AML-193 (cell line): ENCODE measurements at places on chromosomes 3 and 15.

DNA sequence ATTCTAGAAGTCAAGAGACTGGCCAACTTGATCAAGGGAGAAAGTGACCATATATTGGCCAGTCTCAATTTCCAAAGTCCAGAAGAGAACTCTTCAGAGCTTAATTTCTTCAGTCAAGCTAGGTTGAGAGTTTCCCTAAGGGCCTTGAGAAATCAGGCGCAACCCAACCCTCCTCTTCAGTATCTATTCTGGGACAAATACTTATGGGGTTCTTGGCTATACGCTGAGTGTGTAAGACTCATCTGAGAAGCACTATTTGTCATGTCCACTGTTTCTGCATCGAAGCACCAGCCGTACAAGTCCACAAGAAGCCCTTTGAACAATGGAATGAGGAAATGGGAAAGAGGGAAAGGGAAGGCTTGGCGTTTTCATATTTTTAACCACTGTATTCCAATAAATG is 379.5 kb downstream of the CTNNB1 start:
- DNase-seq: no peak

DNA sequence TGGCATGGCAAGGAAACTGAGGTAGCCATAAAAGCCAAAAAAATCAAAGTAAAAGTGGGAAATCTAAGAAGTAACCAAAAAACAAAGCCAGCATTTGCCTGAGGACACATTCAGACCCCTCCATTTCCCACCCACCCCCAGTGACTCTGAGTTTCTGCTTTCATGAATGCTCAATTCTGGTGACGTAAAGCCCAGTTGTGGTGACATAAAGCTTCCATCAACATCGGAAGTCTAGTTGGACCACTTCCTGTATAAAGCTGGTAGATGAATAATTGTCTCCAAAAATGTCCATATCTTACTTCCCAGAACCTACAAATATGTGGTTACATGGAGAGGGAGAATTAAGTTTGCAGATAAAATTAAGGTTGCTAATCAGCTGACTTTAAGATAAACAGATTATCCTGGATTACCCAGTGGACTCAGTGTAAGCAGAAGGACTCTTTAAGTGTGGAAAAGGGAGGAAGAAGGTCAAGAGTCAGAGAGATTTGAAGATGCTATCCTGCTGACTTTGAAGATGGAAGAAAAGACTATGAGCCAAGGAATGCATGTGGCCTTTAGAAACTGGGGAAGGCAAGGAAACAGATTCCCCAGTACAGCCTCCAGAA is 62.0 kb upstream of the ST3GAL6 start:
- no peak for DNase-seq

DNA sequence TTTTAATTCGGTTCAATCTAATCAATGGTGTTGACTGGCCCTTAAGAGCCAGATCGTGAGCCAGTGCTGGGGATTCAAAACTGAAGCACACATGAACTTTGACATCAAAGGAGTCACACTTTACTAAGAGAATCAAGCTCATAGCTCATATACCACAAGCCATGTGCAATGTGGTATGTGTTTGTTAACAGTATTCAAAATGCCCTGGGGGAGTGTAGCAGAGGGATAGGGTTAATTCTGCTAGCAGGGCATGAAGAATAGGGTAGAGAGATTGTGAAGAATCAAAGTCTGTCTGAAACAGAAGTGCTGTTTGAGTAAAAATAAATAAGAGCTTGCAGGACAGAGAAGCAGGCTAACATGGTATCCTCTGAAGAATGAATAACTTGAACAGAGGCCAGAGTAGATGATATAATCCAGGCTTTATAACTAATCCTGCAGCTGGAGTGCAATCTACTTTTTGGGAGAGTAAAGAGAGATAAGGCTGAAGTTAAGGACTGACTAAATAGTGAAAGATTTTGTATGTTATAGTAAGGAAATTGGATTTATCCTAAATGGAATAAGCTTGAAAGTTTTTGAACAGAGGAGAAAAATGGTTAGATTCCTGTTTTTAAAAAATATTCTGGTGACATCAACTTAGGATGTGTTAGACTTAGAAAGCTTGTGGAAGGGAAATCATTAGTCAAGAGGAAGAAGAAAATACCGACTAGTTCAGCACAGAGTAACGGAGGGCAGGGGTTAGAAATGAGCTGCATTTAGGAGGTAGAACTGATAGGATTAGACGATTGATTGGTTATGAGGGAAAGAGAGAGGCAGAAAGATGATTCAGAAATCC is 292.0 kb downstream of the NFKBIZ start:
- DNase-seq: no peak

DNA sequence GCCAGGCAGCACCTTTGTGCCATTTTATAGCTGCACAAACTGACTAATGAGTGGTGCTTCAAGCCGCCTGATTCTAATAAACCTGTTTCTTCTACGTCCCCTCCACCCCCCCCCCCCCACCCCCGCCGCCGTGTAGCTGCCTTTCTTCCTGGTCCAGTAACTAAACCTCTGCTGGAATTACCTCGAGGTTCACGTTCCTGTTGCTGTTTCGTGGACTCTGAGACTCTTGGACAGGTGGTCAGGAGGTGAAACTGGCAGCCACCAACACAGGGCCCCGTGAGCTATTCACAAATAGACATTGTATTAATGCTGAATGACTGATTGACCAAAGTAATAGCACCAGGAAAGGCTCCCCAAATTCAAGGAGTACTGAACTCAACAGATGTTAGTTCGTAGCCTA is 73.9 kb downstream of the TRIM69 start:
- DNase-seq: no peak

DNA sequence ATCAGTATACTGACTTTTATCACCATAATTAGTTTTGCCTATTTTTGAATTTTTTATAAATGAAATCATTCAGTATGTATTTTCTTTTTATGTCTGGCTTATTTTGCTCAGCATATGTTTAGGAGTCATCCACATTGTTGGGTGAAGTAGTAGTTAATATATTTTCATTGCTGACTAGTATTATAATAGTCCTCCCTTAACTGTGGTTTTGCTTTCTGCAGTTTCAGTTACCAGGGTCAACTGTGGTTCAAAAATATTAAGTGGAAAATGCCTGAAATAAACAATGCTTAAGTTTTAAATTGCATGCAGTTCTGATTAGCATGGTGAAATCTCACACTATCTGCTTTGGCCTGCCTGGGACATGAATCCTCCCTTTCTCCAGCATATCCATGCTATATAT is 39.5 kb upstream of the PRR23C start:
- DNase-seq: no peak

GRCh38 chr3:22089284-22089683 is 338.3 kb upstream of the ZNF385D start:
- DNase-seq: peak; percentile 27

DNA sequence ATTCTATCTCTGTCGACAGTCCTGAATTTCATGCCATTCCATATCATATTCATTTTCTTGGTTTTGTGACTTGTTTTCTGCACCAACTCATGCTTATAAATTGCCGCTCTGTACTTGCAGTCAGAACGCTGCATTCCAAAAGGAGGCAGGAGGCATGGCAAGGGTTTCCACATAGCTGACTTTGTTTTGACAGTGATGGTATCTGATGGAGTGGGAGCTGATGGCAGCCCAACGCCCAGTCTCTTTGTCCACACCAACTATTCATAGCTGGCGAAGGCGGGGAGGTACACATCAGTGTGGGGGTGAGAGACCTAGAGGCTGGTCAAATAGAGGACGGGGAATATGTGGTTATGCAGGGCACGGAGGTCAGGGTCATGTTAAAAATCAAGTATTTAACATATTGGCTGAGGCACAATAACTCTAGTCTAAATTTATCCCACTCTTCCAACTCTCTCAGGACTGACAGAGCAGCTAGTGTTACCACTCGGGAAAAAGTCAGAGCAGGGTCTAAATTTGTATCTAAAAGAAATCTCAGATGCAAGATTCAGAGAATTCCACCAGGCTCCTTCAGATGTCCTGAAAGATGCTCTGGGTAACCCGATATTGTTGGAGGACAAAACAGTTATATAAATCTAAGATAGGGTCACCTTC is 67.8 kb upstream of the ATP13A3 start:
- DNase-seq: no peak
